ENCODE measurements at places on chromosomes 7 and 10.
A peak's percentile ranks its signal among the peaks of the same experiment; 100 is the strongest.

DNA sequence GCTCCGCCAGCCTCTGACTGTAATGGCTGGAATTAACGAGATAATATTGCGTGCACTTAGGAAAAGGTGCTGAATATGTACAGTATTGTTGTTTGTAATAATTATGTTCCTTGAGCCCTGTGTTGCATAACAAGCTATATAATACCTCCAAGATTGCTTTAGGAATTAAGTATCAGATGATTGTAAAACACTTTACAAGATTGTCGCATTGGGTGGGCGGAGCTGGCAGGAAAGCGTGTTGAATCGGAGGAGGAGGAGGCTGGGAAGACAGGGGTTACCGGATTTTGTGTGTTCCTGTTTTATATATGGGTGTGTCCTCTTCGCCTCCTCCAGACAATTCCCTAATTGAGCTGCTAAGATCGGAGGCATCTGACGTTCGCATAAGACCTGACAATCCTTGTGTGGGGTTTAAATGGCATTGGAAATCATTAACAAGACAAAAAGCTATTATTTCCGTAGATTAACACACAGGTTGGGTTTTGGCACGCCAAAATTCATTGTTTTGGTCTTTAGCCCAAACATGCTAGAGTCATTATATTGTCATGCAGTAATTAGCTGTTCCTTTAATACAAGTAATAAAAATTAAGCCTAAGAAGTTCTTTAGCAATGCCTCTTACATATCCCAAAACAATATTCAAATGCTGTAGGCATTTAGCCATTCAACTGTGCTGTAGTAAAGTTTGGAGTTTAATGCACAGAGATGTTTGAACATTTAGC, 192.9 kb upstream of the SH2B2 start:
- no peak for DNase-seq

GRCh38 chr7:22441157-22441556, 58.8 kb downstream of the STEAP1B start:
- DNase-seq, result no peak

DNA sequence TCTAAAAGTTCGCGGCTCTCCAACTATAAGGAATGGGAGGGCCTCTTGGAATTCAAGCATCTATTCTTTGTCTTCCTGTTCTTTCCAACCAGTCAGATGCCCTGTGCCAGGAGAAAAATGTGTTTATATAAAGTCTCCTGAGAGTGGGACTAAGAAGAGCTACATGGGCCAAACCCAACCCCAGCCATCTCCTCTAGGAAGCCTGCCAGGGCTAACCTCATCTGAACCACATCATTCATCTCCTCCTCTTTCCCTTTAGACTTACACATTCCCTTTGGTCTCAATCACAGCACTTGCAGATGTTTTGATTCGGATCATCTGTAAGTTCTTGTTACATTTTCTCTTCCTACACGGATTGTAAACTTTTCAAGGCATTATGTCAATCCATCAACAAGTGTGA, 62.6 kb downstream of the DOCK4 start:
- peak; percentile 78 for DNase-seq

DNA sequence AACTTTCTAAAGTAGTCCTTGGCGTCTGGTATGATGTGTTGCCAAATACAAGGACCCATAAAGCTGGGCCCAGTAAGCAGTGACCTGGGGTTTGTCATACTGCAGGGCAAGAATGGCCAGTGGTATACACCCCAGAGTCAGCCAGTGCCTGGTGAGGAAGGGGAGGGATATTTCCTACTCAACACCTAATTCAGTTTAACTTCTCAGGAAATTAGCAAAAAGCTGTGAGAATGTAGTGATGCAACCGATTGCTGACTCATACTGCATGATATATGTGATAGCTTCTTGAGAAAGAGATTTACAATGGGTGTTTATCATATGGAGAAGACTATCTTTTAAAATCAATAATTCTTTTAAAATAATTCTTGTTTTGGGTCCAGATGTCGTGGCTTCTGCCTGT, 889.3 kb upstream of the CELF2 start:
- no peak for DNase-seq

DNA sequence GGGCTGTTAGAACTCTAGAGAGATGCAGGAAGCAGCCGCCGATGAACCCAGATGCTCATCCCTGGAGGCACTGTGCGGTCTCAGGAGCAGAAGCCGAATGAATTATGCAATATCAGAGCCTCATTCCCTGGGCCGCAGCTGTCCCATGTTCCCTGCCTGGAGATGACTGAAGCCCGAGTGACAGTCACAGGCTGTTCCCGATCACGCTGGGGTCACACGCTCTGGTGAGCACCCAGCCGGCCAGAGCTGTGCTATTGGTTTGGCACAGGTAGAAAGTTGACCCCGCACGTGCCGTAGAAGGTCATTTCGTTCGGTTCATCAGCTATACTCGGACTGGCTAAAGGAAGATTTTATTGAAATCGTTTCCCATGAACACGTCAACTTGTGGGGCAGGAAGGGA, 140.5 kb upstream of the SH2B2 start:
- DNase-seq, result no peak

DNA sequence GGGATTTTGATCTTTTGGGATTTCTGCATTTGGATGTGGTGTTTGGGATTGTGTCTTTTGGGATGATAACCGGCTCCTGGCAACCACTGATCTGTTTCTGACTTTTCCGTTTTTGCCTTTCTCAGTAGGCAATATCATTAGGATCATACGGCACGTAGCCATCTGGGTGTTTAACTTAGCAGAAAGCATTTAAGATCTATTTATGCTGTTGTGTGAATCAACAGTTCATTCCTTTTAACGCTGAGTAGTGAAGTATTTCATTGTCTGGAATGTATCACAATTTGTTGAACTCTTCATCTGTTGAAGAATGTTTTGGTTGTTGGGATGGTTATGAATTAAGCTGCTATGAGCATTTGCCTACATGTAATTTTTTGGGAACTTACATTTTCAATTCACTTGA, 459.6 kb downstream of the SDK1 start:
- DNase-seq, result no peak

GRCh38 chr7:44980393-44981034, 1.7 kb upstream of the MYO1G start:
- DNase-seq, result peak; percentile 82

DNA sequence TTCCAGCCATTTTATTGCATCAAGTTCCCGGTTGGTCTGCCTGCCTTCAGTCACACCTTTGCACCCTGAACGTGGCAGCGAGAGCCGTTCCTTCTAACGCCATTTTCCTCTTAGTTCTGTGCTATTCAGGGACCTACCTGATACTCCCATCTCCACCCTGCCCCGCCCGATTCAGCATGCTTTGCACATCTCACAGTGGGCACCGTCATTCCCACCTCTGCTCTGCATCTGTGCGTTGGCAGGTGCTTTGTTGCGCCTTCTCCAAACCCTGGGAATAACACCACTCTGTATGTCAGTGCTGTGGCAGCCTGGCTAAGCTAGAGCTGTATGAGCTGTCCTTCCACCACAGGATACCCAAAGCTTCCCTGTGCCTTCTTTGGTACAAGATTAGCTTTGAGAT, 96.8 kb downstream of the ACTR3B start:
- no peak for DNase-seq

GRCh38 chr10:52927678-52928077, 155.1 kb upstream of the MBL2 start:
- no peak for DNase-seq

GRCh38 chr10:94916423-94916822, 22.0 kb upstream of the CYP2C9 start:
- no peak for DNase-seq

DNA sequence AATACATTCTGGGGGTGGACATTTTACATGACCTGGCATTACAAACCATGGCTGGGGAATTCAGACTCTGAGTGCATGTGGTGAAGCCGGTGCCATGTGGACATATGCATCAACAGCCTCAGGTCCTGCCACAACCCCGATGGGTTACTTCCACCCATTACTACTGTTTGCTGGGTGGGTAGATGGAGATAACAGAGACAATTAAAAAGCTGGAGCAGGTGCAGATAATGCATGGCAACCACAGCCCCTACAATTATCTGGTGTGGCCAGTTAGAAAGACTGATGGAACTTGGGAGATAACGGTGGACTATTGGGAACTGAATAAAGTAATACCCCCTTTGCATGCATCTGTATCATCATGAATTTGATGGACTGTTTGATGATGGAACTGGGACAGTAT, 21.6 kb upstream of the ADAMTS14 start:
- no peak for DNase-seq

DNA sequence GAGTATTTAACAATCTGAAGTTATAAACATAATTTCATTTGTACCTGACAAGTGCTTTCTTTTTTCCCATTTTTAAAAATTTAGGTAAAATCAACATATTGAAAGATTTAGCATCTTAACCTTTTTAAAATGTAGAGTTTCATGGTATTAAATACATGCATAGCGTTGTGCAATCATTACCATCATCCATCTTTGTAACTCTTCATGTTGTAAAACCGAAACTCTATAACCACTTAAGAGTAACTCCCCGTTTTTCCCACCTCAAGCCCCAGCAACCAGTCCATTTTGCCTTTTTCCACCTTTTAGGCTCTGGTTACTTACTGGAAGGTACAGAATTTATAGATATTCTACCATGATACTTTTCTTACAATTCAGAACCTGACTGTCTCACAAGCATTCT, 892.5 kb downstream of the DNAJB9 start:
- no peak for DNase-seq

- no peak for DNase-seq
Observed at GRCh38 chr10:79082631-79083596, 14.1 kb downstream of the ZMIZ1 start.

- DNase-seq, result peak; percentile 50
Observed at GRCh38 chr7:101373812-101374614, 11.3 kb downstream of the COL26A1 start.

DNA sequence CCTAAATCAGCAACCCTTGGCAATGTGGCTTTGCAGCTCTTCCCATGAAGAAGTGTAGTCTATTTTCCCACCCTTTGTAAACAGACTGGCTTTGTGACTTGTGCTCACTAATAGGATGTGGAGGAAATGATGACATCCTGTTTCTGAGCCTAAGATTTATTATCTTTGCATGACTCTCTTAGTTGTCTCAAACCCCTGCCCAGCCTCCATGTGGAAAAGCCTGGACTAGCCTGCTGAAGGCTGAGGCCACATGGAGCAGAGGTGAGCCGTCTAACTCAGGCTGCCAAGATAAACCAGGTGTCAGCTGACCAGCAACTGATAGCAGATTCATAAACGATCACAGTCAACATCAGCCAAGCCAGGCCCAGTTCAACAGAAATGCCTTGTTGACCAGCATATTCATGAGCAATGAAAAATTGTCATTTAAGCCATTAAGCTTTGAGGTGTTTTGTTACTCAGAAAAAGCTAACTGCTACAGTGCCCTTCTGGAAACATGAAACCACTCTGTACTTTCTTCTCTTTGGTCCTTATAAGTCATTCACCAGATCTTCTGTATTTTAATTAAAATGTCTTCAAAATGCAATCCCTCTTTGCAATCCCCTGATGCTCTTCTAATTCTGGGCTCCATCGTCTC, 586.3 kb upstream of the ANKRD30A start:
- peak; percentile 48 for DNase-seq

DNA sequence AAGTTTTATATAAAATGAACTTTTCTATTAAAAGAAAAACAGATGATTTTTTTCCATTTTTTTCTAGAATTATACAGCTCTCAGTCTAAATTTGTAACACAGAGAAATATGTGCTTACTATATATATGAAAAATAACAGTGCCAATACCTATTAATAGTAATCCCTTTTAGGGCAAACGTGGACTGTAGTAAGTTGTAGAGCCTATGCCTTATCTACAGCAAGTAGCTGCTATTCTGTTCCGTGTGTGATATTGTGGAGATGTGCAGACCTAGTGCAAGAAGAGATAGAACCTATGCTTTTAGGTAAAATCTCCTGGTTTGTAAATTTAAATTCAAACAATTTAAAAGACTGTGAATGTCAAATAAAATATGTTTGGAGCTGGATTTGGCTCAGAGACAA, 72.9 kb downstream of the FAS start:
- DNase-seq, result no peak

GRCh38 chr10:6576326-6576725, 3.8 kb downstream of the PRKCQ start:
- DNase-seq, result no peak

GRCh38 chr10:46229144-46229563, 57.6 kb upstream of the ANTXRL start:
- DNase-seq, result no peak

GRCh38 chr7:136998495-136998894, 130.0 kb downstream of the CHRM2 start:
- no peak for DNase-seq

- DNase-seq, result peak; percentile 45
Observed at GRCh38 chr10:28300027-28300426, 2.8 kb downstream of the MPP7 start.

DNA sequence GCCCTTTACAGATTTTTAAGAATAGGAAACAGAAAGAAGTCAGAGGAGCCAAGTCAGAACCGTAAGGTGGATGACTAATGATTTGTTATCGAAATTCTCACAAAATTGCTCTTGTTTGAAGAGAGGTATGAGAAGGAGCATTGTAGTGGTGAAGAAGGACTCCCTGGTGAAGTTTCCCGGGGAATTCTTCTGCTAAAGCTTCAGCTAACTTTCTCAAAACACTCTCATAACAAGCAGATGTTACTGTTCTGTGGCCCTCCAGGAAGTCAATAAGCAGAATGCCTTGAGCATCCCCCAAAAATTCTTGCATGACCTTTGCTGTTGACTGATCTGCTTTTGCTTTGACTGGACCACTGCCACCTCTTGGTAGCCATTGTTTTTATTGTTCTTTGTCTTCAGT, 152.9 kb downstream of the HGF start:
- DNase-seq, result no peak

- no peak for DNase-seq
Observed at GRCh38 chr7:43123457-43123856, 11.0 kb downstream of the HECW1 start.

DNA sequence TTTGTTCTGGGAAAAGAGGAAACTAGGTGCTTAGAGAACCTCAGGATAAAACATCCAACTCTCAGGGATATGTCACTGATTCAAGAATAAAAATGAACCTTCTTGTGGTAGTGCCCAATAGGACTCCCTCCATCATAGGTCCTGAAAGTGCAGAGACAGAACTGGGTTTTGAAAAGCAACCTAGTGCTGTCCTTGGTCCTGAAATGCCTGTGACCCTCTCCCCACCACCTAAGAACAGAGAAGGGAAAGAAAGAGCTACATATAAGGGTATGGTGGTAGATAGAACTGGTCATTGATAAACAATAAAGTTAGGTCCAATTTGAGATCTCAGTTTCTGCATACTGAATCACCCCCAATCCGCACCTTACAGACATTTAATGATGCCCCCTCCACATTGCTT, 953.3 kb downstream of the XPNPEP1 start:
- DNase-seq, result no peak

Measured in osteoblast (primary cell).